ENCODE measurements at places on chromosomes 3 and 15. TPM values are rescaled to one million over a fixed set of nuclear protein-coding genes. Genes with fewer than 3 reads are reported as not detected.

Gene FRMD5
- total RNA-seq = not detected

Gene SLC9C1
- total RNA-seq = not detected

Gene SMC4
- total RNA-seq = 11.3 TPM

Gene SCAANT1
- not detected for total RNA-seq

Gene KIF15
- total RNA-seq = 0.25 TPM

Gene HRH1
- total RNA-seq = not detected

Gene ESYT3
- total RNA-seq = 0.16 TPM

Gene CHST2
- 0.79 TPM for total RNA-seq

Gene ZNF592
- total RNA-seq = 11.2 TPM

Gene CAMK2N2
- not detected for total RNA-seq

DNA sequence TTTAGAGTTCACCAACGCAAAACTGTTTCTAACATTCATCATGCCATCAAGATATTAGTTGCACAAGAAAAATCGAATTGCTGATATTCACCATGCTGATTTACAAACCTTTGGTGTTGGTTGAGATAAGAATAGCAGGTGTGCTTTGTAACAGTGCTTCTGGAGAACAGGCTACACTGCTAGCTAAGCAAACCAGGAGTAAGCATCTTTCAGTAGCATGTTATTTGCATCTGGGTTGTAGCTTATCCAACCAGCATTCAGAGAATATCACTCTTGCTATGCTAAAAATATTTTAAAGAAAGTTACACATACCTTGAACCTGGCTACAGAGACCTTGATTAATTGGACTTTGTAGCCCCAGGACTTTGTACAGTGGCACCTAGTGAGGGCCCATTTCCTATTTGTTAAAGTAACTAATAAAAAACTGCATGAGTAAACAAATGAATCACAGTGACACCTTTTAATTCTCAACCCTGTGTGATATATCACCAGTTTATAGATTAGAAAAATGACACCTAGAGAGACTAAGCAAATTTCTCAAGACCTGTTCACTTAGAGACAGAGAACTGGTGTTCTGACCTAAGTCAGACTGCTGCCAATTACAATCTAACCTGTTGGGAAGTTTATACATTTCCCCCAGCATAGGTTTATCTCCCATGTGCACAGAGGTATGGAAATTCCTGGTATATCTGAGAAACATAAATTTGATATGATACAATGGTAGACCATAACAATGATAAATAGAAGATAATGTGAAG, 435.5 kb upstream of the TGFBR2 start:
- DNase-seq = no peak

- no peak for DNase-seq
Measured at GRCh38 chr3:173553635-173554280, 156.2 kb downstream of the NLGN1 start.

DNA sequence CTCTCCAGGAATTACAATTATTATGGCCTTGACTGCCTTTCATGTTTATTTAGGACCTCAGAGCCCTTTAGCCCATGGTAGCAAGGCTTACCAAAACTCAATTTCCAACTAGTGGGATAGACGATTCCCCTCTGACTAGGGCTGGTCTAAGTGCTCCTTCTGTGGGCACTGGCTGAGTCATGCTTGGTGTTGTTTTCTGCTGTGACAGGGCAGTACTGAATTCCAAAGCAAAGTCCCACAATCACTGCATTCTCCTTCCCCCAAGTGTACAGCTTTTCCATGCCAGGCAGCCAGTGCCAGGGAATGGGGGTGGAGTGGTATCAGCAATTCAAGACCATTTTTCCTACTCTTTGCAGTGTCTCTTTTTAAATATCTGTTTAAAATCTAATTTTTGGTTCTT, 509.0 kb upstream of the NECTIN3 start:
- DNase-seq = no peak

DNA sequence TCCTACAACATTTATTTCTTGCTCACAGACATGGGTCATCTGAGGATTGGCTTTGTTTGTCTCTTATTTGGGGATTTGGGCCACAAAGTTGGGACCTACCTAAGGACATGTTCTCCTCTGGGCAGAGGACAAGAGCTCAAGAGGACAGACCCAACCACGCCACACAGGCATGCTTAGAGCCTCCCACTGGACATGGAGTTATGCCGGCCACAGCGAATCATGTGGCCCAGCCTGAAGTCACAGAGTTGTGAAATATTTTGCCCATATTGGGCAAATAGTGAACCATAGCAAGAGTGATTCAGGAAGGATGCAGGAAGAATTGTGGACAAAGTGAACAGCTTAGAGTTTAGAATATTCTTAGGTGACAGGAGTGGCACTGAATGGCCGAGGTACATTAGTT, 9.9 kb downstream of the TRAK1 start:
- DNase-seq = peak; percentile 78

DNA sequence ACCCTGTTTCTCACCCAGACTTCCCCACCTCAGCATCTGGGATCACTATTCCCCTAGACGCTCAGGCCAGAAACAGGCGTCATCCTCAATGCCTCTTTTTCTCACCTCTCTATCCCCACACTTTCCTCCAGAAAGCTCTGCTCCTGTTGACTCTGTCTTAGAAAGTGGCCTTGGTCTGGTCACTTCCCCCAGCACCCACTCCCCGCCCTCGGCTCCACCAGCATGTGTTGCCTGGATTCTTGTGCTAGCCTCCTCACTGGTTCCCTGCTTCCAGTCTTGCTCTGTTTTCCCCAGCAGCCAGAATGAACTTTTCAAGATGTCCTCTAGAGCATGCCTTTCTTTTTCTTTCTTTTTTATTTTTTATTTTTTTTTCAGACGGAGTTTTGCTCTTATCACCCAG, 39.7 kb upstream of the ESYT3 start:
- no peak for DNase-seq

- no peak for DNase-seq
Measured at GRCh38 chr3:195159814-195160165, 111.2 kb downstream of the XXYLT1 start.

DNA sequence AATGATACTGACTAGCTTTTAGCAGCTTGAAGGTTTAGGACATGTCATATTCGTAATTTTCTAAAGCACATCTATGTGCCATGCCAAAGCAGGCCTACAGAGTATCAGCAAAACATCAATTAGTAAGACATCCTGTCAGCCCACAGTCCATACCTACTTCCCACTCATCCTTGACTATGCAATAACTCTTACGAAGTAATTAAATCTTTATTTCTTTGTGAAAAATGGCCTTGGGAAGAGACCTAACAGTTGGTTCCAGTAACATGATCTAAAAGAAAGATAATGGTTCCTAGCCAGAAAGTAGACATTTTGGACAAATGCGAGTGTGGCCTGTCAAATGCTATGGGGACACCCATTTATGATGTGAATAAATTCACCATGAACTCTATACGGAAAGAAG, 172.6 kb upstream of the TNIK start:
- DNase-seq = no peak

DNA sequence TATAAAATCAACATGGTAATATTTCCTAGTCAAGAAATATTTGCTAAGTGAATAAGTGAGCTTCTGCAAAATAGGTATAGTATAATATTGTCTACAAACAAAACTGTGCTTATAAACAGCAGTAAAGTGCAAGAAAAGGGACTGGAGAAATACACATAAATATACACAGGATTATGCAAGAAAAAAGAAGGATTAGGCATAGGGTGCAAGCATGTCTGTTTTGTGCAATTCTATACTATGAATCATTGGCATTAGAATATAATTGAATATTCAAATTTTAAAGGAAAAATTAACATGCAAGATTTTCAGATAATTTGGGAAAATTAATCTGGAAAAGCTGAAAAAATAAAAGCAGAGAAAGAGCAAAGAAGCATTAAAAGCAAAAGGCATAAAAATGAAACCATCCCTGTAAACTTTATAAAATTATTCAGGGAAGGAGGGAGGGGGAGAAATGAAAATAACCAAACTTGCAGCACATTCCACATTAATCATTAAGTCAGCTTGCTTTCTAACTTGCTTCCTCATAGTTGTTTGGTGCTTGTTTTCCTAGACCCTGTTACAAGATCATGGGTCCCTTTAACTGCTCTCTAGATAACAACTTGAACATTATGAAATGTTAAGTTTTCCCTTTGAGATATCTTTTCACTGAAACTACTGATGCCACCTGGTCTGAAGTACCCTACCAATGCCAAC, 147.4 kb upstream of the STAC start:
- no peak for DNase-seq

- no peak for DNase-seq
Measured at GRCh38 chr3:138036572-138036971, 26.6 kb downstream of the CLDN18 start.

- DNase-seq = no peak
Measured at GRCh38 chr15:63855735-63856134, 22.0 kb upstream of the HERC1 start.

GRCh38 chr3:88595026-88595425, 445.3 kb downstream of the C3orf38 start:
- no peak for DNase-seq

DNA sequence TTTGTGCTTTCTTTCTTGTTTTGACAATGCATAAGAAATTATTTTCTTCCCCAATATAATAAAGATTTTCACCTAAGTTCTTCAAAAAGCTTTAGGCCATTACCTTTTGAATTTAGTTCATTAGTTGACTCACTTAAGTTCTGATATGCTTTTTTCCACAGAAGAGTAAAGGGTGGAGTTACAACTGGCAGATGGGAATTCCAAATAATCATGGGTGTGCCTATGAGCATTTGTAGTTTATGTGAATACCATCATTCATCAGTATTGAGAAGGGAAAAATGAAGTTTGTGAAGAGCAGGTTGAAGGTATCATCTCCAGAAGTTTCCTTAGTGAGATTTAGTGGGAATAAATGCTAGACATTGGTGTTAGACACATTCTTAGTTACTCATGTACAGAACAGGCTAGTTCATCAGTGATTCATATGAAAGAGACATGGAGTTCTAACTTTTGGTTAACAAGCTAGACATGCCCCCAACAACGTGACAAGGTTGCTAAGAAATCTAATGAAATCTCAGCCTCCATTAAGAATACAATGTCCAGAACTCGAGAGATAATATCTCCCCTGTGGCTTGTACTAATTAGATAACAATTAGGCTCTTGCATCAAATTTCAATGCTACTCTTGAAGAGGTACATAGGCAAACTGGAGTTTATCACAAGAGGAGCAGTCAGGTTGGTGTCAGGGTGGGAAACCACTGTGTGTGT, 16.9 kb upstream of the ALCAM start:
- no peak for DNase-seq

- no peak for DNase-seq
Measured at GRCh38 chr3:10930666-10931040, 61.9 kb upstream of the SLC6A1 start.

DNA sequence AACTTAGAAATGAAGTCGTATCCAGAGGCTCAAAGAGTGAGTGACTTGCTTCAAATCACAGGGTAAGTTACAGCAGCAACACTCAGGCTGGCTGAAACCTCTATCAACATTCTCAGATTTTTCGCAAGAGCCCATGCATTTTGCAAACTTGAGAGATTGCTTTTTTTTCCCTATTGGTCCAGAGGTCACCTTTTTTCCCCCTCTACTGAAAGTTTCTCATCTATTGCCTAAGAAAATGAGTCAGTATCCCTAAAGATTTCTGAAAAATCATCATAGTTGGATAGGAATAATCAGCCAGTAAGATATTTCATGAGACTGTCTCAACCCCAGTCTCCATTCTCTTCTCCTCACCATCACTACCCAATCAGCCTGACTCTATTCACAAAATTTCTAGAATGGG, 410.6 kb downstream of the FOXP1 start:
- no peak for DNase-seq

DNA sequence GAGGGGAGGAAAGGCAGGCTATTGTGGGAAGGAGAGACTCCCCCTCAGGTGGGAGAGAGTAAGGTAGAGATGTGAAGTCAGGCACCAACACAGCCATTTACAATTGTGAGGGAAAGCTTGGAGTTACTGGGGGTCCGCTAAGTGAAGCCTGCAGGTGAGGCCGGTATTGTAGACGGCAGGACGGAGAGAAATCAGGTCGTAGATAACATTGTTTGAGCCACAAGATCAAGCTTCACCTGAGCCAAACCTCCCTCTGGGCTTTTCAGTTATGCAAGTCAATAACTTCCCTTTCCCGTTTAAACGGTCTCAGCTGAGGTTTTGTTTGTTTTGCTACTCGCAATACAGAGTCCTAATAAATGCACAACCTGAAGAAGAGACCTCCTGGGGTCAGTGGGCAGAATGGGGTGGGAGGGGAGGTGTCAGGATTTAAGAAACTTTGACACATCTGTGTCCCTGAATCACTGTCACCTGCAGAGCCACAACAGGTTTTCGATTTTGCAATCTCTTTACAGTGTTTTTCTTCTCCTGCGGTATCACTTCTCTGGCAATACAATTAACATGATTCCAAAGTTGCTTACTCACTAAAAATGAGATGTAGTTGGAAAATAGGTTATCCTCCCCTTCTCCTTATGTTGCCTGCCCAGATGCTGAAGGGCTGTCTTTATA, 72.0 kb upstream of the GLCE start:
- no peak for DNase-seq

DNA sequence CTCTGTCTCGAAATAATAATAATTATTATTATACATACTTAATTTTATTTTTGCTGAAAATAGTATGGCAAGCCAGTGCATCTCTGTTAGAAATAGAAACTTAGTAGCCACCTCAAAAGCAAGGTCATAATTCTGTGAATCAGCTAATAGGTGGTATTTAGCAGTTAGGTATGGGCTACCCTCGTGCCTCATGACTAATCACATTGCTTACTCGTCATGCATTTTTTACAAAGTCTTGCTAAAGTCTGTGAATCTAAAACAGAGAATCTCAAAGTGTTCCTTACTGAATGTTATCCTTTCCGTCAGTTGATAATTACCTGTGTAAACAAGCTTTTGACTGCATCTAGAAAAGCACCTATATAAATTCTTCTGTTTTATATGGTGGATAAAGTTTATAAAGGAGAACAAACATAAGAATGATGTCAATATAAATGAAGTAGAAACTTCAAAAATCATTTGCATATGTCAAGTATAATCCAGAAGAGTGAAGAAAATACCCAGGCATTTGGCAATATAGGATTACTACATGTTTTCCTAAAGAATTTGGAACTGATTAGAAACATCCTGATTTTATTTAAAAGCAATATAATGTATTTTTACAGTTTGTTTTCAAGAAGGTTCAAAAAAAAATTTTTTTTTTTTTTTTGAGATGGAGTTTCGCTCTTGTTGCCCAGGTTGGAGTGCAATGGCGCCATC, 6.2 kb downstream of the PPARG start:
- no peak for DNase-seq

DNA sequence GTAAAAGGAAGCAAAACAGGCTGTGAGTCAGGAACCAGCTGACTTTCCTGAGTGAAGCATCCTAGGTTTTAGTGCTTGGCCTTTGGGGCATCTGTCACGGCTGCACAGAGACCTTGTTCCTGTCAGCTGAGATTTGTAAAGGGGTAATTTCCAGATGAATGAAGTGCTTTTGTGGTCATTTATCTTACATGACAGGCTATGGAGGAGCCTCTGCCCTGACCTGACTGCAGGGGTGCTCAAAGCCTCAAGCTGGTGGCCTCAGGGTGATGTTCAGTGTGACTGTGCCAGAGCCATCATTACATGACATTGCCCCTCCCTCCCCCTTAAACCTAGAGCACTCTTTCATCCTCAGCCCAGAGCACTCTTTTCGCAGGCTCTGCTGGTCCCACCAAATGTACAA, 132.5 kb downstream of the ARNT2 start:
- no peak for DNase-seq

GRCh38 chr3:151553888-151554287, 93.0 kb upstream of the IGSF10 start:
- DNase-seq = no peak

GRCh38 chr15:60208709-60209108, 189.1 kb downstream of the ANXA2 start:
- no peak for DNase-seq

Data from right lobe of liver (tissue), 6 donors.